ENCODE measurements at places on chromosomes 4 and X.

- ATAC-seq: no peak
These were observed 99.9 kb downstream of the DCLK2 start for GRCh38 chr4:150178161-150178560.

- ATAC-seq: no peak
These were observed 184.1 kb upstream of the LEF1 start for GRCh38 chr4:108352664-108353308.

DNA sequence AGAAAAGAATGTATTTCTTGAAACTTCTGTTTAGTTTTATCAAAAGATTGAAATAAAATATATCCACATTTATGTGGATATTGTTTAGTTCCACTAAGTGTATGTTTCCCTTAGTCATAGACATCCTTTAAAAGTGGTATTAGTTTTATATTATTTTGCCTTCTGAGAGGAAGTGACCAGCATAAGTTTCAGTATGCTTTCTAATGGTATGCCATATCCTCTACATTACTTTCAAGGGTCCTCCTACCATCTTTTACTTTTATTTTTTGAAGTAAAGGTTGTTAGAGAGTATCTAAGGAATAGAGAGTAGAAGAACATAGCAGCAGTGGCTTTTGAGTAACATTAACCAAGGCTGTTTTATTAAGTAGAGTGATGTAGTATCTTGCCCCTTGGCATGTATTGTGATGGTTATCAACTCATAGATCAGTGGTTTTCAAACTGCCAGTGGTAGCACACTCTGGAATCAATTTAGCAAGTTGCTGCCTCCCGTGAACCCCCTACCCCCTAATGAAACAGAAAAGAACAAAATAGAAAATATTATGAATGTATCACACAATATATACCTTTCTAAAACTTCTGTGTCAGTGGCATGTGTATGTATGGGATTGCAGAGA lies 44.8 kb downstream of the RBPJ start:
- no peak for ATAC-seq

GRCh38 chrX:37912304-37912703 lies 64.9 kb upstream of the DYNLT3 start:
- ATAC-seq: peak; percentile 60

GRCh38 chr4:108010167-108010566 lies 20.5 kb downstream of the HADH start:
- ATAC-seq: no peak

DNA sequence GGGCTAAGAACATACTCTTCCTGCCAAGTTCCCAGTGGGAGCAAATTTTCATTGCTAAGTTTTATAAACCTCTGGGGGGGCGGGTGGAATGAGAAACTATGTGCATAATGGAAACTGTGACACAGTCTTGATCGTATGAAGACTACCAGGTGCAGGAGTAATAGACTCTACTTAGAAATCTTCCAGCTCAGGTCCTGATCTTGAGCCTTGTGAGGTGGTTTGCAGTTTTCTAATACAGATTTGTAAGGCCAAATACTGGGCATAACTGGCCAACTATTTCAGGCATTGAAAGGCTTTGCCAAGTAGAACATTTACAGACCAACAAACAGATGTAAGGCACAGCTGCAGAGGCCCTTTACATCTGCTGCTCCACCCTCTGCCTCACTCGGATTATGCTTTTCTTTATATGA lies 89.7 kb upstream of the CBR4 start:
- ATAC-seq: no peak

DNA sequence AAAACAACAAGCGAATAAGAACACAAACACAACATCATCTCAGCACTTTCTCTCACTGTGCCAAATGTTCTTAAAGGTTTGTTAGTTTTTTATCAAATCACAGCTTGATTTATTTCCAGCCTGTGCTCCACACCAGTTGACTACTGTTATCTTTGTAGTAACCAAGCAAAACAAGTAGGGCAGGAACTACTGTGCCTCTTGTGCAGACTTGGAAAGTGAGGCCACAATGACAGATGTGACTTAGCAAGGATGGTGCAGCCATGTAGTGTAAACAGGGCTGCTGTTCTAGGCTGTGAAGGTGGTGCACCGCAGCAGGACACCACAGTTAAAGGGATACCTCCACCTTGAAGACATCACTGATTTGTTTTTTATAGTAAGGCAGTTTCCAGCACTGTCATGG lies 170.0 kb downstream of the IL1RAPL1 start:
- no peak for ATAC-seq

DNA sequence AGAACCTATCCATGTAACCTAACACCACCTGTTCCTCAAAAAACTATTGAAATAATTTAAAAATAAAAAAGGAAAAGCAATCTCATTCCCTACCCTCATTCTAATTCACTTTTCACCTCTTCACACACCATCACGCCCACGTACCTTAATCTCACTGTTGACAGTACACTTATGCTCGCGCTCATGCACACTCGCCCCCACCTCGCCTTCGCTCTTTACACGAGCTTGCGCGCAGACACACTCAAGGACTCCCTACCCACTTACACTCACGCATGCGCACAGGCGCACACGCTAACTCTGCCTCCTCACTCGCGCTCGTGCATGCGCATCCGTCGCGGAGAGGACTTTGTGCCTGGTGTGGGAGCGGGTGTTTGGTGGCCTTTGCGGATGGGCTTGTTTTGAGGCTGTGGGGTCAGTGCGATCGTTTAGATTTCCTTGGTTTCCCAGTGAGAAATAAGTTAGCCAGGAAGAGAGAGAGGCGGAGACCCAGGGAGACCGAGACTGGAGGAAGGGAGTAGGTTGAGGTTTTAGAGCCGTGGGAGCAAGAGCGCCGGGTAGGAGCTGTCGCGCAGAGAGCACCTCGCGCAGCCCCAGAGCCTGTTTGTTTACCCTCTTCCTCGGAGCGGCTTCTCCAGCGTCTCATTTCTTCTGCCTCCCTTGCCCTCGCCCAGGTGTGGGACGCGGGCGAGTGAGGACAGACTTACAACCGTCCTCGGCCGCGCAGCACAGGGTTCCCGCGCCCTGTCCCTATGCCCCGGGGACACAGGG lies 8.1 kb upstream of the GSX2 start:
- peak; percentile 82 for ATAC-seq

DNA sequence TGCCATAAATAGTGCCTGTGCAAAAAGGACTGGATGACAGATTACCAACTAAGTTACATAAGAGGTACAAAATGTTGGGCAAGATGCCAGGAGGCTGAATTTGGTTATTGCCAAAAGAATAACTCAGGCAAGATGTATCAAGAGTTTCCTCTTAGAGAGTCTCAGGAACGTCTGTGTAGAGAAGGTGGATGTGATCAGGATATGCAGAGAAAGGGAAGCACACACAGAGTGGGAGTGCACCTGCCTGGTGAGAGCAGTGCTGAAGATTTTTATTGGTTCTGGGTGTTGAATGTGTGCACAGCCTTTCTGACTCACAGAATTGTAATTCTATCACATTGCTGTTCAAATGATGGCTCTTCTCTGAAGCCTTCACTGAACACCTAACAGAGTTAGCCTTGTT lies 156.8 kb upstream of the HS3ST1 start:
- ATAC-seq: no peak

GRCh38 chrX:18174971-18175370 lies 45.7 kb downstream of the BEND2 start:
- no peak for ATAC-seq

DNA sequence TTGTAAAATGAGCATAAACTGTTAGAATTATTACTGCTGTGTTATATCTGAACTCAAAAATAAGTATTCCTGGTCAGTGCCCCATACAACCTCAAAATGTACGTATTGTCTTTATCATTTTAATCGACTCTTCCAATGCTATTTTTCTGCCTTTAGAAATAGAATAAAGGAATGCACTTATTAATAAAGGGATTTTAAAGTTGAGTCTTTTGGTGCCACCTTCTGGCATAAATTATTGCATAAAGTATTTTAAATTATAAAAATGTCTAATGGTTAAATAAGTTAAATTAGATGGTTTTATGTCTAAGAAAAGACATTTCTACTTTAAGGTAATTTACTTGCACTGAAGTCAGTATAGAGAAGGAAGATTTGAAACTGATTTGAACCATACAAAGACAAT lies 424.0 kb upstream of the NDST4 start:
- no peak for ATAC-seq

GRCh38 chr4:168475745-168476144 lies 4.5 kb downstream of the DDX60L start:
- peak; percentile 21 for ATAC-seq

DNA sequence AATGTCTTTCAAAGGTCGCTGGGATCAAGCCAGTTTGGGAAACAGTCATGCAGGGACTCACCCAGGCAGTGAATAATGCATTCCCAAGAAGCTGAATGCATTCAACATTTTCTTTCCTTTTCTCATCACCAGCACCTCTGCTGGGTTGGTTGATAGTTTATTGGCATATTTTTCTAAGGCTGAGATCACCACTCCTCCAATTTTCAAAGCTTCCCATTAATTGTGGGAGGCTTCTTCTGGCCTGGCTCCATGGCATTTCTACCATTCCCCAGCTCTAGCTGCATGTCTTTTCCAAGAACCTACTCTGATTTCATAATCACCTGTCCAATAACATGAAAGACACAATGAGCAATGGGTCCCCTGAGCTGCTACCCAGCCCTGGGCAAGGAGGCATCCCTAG lies 35.8 kb downstream of the CHRDL1 start:
- no peak for ATAC-seq

GRCh38 chr4:185693548-185694215 lies 118.3 kb downstream of the SORBS2 start:
- ATAC-seq: no peak

DNA sequence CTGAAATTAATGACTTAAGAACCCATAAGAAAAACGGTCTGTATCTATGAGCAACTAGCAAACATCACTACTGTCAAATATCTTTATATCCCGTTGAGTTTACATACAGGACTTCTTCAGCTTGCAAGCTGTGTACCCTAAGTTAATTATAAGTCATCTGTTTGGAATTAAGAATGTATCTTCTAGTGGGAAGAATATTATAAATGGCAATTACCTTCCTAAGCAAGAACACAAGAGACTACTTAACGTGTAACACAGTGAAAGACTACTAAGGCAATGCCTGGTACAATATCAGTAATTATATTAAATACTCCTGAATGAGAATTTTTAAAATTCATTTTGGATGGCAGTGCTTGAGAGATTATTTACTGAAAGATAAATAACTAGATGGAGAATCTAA lies 58.5 kb downstream of the ADGRA3 start:
- no peak for ATAC-seq

- ATAC-seq: no peak
These were observed 36.5 kb downstream of the TMPRSS11B start for GRCh38 chr4:68209003-68209402.

DNA sequence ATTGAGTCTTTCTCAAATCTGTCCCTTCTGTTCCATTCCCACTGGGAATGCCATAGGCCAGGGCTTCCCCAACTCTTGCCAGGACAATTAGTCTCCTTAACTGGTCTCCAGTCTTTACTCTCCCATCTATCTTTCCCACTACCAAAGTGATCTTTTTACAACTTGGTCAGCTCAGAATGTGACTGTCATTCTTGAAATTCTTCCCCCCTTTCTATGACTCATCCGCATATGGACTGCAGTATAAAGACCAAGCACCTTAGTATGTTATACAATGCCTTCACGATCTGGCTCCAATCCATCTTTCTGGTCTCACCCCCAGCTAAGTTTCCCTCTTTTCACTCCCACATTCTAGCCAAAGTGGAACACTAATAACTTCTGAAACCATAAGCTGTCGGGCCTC lies 383.8 kb downstream of the OPHN1 start:
- ATAC-seq: no peak

- ATAC-seq: no peak
These were observed 36.9 kb upstream of the ADAD1 start for GRCh38 chr4:122341886-122342285.

DNA sequence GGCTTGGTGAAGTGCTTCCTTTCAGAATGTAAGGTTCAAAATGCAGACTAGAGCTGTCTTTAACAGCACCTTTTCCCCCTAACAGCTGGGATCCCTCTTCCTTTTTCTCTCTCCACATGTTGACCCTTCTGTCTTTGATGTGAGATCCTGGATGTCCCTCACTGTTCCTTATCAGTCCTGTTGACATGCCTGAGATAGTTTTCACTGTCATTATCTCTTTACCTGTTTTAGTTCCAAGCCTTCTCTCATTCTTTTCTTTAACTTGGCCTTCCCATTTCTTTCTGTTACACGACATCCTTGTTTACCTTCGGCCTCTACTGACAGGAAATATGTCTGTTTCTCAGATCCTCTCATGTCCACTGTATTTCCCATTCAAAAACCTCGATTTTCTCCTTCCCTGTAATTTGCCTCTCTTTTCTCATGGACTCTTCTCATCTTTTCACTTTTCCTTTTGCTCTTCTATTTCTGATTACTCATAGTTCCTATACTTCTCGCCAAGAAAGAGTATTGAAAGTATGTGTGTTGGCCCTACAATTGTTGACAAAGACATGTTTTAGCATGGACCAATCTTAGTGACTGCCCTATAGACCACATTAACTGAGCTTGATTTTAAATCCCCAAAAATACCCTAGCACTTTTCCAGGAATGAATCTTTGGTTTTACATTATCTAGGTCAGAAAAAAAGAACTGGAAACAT lies 1.2 kb upstream of the SOWAHB start:
- ATAC-seq: no peak

- no peak for ATAC-seq
These were observed 8.8 kb downstream of the MID1 start for GRCh38 chrX:10611441-10612090.

Data from activated CD4-positive, CD25-positive, alpha-beta regulatory T cell treated with anti-CD3 and anti-CD28 coated beads, Interleukin-2, amount 50 U/mL, for 24 hours (primary cell).